ENCODE measurements at places on chromosomes 1 and 21.

- DNase-seq: no peak
These were observed 16.3 kb downstream of the CRYBG2 start for GRCh38 chr1:26337625-26338024.

DNA sequence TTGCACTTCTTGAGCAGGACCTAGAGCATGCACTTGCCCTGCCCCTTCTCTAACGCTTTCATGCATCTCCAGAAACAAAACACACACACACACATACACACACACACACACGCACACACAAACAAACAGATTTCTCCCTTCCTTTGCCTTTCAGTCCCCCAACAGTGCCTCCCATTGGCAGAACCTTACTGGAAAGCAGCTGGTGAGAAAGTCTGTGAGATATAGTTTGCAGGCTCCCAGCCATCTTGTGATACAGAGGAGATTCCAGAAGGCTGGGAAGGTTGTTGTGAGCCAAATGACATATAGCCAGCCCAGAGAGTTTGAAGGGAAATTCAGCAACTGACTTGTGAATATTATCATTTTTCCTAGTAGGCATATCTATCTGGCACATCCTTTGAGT lies 35.9 kb upstream of the ZRANB2 start:
- no peak for DNase-seq

DNA sequence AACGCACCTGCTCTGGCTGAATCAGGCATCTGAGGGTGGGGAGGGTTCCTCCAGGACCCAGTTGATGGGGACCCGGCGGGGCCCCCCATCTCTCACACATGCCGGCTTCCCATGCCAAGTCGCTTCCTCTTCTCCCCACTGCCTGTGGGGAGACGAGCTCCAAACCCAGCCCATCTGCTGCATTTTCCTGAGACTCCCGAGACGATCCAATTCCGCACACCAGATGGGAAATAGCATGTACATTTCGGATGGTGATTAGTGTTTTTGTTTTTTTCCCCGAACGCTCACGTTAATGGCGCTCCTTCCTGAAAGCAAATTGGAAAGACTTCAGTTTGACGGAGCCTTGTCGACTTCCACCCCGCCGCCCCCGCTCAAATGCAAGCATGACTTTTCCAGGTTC lies 13.2 kb upstream of the GRIK3 start:
- no peak for DNase-seq

- DNase-seq: no peak
These were observed 438.1 kb downstream of the LMO4 start for GRCh38 chr1:87766737-87767136.

DNA sequence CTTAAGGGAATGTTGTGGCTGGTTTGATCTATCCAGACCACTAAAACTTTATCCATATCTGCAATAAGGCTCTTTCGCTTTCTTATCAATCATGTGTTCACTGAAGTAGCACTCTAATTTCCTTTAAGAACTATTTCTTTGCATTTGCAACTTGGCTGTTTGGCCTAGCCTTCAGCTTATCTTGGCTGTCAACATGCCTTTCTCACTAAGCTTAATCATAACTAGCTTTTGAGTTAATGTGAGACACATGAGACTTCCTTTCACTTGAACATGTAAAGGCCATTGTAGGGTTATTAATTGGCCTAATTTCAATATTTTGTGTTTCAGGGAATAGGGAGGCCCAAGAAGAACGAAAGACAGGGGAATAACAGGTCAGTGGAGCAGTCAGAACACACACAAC lies 124.7 kb downstream of the TNFSF18 start:
- no peak for DNase-seq

DNA sequence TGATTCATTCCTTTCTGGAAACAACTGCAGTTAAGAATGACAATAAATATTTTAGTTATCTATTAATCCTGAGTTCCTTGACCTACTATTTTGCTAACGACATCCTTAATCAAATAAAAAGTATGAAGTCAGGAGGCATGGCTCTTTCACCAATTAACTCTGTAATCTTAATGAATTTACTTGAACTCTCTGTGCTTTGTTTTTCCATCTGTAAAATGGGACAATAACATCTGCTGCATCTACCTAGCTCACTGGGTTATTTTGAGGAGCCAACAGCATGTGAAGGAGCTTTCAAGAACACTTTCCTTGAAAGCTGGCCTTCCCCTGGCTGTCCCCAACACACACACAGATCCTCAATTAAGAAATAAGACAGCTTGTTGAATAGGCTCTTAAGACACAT lies 47.9 kb downstream of the COLGALT2 start:
- DNase-seq: no peak

- DNase-seq: no peak
These were observed 49.1 kb upstream of the ZNF648 start for GRCh38 chr1:182110635-182111034.

DNA sequence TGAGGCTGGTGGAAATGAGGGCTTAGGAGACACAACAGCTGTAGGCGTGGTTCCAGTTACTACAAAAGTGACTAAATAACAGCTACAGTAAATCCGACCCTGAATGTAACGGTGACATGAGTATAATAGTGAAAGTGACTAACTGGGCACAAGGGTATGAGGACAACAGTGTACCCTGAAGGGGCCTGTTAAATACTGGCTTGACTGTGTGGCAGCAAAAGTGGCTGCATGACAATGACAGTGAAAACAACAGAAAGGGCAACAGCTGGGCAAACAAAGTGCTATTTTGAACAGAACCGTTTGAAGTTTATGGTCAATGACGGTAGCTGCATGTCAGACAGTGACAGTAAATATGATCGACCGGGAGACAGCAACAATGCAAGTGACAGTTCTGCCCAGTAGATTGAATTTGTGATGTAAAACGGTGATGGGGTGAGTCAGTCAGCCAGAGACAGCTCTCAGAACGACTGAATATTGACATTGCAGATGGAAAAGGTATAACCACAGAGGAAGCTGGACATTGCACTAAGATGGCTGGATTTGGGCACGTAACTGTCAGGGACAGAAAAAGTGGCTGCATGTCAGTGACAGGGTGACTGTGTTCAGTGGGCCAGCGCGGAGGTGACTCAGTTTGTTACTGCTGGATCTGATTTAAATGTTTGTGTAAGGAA lies 1.2 kb upstream of the ZBTB40 start:
- DNase-seq: no peak

GRCh38 chr1:27872059-27872801 lies at the start of gene THEMIS2:
THEMIS2 (plus strand) TSS chr1:27872544; CDS start chr1:27872572, 28 bp downstream.
- no peak for DNase-seq

GRCh38 chr1:56061824-56062223 lies 517.5 kb downstream of the PLPP3 start:
- DNase-seq: no peak

- DNase-seq: no peak
These were observed at the start of gene ASAP3 for GRCh38 chr1:23483321-23484252. ASAP3 (minus strand) TSS chr1:23484179; CDS start chr1:23484133, 46 bp downstream.

DNA sequence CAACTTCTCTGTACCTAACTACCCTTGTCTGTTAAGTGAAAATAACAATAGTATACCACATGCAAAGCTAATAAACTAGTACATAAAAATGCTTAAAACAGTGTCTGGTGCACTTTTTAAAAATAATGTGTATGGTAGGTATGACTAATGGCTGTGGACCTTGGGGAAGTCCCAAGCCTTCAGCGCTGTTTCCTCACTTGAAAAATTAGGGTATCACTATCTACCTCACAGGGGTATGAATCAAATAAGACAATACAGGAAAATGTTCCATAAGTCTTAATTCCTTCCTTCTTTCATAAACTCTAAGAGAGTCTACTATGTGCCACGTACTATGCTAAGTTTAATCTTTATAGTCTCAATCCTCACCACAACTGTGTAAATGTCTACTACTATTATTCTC lies 32.0 kb downstream of the EGLN1 start:
- DNase-seq: no peak

GRCh38 chr1:116945421-116945820 lies 35.7 kb downstream of the PTGFRN start:
- DNase-seq: no peak

DNA sequence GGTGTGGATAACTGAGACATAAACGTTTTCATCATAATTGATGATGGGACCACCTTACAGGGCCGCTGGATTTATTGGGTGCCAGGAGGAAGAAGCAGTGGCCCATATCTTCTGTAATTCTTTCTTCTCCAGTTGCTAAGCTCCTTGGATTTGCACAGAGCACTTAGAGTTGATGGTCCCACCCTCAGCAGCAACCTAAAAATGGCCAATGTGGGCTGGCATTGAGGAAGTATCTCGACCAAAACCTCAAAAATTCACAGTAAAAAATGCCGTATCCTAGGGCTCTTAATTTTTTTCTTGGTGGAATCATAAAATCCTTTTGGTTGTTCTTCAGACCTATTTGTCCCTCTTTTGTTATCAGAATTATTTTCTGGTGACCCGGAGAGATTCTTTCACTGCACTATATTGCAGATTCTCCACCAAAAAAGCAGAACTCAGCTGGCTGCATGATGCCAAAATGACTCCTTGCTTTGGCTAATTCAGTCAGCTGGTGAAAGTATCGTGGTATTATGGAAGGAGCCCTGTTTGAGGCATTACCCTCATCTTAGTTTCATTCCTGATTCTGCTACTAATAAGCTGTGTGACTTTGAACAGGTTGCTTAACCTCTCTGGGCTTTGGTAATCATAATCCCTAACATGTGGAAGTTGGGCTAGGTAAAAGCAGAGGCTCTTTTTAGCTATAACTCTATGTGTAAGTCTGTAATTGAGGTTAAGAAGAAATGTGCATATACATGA lies 27.6 kb downstream of the KIRREL1 start:
- DNase-seq: no peak

GRCh38 chr1:220321758-220322157 lies 49.5 kb upstream of the RAB3GAP2 start:
- DNase-seq: no peak

- no peak for DNase-seq
These were observed 154.8 kb downstream of the NFIA start for GRCh38 chr1:61237147-61237546.

DNA sequence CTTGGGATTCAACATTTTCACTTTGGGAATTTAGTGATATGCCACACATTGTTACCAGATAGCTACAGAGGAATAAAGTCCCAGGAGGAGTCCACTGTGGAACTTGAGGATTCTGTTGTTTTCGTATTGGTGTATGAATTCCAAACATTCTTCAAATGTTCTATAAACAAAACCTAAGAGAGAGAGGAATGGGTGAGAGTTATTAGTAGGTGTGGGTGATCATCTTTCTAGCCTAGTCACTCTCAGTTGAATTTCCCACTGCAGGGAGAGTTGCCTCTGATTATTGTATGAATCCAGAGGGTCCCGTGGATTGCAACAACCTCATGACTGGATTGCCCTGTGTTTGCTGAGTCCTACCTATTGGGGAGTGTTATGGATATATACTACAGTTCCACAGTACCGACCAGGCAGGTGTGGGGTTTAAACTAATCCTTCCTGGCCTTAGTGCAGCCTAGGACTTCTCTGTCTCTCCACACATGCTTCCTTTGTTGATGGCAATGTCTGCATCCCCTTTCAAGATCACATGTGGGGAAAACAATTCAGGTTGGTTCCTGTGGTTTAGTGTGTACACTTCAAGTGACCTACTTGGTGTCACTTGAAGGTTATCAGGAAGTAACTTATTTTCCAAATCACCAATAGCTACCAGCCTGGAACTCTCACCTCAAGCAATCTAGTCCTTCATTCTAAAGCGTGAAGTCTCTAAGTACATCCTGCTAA lies 91.8 kb downstream of the ADCY10 start:
- no peak for DNase-seq

DNA sequence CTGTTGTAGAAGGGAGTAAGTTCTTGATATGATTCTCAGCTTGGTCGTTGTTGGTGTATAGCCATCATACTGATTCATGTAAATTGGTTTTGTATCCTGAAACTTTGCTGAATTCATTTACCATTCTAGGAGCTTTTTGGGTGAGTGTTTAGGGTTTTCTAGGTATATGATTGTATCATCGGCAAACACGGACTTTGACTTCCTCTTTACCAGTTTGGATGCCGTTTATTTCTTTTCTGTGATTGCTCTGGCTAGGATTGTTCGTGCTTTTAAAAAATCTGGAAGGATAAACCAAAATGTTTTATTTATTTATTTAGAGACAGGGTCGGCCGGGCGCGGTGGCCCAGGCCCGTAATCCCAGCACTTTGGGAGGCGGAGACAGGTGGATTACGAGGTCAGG lies 20.6 kb downstream of the RRP1B start:
- DNase-seq: no peak

DNA sequence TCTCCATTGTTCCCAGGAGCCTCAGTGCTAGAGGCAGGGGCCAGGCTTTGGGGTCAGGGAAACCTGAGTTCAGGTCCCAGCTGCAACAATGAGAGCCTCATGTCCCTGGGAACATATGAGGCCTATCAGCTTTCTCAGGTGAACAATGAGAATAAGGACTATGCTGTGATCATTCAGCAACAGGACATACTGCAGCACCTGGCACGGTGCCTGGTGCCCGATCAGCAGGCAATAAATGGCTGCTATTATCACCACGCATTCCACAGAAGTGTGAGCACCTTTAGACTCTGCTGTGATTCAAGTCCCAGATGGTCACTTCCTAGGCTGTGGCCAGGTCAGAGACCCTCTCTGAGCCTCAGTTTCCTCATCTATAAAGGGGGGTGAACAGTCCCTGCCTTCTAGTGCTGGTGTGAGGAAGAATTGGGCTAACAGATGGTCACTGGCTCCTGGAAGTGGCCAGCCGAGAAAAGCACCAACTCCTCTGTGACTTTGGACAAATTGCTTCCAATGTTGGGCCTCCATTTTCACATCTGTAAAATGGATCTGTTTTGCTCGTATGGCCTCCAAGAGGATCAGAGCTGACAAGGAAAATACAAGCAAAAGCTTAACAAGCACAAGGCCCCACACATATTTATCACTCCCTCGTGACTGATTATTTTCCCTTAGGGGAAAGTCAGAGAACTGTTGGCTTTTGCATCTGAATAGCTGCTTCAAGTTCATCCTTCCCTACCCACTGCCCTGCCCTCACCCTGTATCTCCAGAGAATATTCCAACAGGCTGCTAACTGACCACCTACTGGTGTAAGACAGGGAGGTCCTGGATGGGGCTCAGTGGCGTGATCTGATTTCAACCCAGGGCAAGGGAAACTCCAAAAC lies 1.1 kb downstream of the SLC5A9 start:
- DNase-seq: no peak

GRCh38 chr1:185070051-185070450 lies 24.7 kb downstream of the RNF2 start:
- DNase-seq: no peak

DNA sequence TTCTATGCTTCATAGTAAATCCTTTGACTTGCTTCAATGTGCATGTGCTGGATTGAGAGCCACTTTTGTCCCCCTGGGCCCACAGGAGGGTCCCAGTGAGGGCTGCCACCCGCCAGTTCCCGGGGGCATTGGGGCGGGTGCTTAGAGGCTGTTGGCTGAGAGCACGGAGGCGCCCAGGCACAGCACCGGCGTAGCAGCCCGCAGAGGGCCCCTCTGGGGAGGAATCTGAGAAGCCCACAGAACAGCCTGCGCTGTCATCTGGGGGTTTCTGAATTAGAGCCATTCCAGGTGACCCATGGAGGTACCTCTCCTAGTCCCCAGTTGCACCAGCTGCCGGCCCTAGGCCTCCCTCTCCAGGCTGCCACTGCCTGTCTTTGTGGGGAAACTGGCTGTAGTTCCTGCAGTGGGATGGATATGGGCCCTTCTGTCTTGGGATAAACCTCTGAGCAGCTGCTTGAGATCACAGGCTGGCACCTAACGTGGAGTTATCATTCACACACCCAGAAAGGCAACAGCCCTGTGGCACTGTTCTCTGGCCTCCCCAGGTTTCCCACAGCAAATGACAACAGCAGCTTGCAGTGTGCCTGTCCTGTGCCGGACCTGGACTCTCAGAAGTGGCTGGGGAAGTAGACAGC lies 39.5 kb downstream of the TMEM51 start:
- DNase-seq: no peak

Measured in AG04449 (cell line).